ENCODE measurements at places on chromosomes 6 and 20.

DNA sequence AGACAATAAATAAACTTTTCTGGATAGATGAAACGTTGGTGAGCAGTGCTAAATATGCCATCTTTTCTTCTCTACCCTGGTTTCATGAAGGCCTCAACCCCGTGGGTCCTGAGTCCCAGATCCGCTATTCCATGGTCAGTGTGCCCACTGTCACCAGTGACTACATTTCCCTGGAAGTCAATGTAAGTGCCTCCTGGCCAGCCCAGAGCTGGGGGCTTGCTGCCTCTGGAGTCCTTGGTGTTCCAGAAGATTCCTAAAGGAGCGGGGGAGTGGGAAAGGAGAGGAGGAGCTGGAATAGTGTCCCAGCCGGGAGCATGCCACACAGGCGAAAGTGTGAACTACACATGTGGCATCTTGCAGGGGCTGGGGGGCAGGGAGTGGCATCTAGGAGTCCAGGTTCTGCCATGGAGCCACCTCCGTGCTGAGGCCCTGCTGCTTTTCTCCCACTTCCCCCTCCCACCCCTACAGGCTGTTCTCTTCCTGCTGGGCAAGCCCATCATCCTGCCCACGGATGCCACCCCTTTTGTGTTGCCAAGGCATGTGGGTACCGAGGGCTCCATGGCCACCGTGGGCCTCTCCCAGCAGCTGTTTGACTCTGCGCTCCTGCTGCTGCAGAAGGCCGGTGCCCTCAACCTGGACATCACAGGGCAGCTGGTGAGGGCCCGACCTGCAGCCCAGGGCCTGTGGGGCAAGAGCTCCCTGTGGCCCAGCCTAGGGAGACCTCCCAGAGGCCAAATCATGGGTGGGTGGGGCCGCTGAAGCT lies 10.8 kb downstream of the BPIFB2 start:
- DNase-seq, result no peak

- DNase-seq, result no peak
Observed at GRCh38 chr6:143401636-143402370, 48.7 kb downstream of the ADAT2 start.

GRCh38 chr6:23983735-23984134 lies 142.3 kb upstream of the NRSN1 start:
- DNase-seq, result no peak

- no peak for DNase-seq
Observed at GRCh38 chr6:161424421-161424820, 150.6 kb upstream of the AGPAT4 start.

DNA sequence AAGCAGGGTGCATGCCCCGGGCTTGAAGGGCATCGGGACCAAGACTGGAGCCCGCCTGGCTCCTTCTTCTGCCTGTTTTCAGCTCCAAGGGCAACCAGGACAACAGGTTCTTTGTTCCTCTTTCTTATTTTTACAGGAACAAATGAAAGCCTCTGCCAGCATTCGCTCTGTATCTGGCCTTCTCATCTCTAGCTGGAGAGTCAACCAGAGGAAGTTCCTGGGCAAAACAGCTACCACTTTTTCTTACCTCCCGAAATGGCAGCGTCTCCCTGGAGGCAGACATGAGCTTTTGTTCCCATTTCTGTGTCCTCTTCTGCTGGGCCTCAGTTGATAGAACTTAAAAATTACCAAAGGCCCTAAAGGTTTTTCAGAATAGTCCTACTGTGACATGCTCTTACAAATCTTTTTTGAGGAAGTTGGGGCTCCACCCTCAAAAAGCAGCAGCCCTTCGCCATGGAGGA lies 74.1 kb upstream of the NAA20 start:
- DNase-seq, result peak; percentile 56

DNA sequence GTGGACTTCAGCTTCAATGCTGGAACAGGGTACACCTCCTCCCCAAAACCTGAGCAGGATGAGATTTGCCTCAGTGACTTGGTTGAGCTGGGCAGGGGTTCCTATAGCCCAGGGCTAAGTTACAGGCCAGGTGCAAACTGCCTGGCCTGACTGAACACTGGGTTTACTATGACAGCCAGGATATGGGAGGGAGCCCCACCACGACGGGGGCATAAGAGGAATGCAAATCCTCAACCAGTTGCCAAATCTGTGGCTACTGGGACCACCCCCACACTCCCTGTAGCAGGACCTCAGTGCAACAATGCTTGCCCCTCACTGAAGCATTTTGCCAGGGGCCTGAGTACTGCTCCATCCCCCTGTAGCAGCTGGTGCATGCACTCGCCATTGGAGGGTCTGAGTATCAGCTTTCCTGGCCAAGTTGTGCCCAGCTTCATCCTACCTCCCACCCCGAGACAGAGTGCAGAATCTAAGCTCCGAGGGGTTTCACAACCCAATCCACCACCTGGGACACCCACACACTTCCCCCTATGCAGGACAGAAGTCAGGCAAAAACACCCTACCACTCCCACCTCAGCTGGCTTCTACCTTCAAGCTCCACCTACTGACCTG lies 27.6 kb downstream of the TREML4 start:
- DNase-seq, result no peak

- DNase-seq, result no peak
Observed at GRCh38 chr6:155448668-155449449, 6.8 kb downstream of the NOX3 start.

DNA sequence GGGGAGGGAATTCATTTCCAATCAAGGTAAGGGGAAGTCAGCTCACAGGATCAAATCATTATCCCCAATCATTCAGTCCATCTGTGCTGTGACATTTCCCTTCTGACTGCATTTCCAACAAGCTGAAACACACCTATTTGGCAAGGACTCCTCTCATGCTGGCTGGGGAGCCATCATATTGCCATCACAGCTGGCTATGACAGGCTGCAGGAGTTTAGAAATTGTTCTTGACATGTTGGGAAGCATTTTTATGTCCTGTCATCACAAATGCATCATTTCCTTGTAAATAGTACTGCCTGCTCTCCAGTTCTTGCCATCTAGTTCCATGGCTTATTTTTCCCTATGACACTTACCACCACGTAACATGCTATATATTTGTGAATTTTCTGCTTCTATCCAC lies 113.9 kb upstream of the TMEM170B start:
- DNase-seq, result no peak

- DNase-seq, result no peak
Observed at GRCh38 chr6:161244725-161245124, 29.1 kb downstream of the AGPAT4 start.

DNA sequence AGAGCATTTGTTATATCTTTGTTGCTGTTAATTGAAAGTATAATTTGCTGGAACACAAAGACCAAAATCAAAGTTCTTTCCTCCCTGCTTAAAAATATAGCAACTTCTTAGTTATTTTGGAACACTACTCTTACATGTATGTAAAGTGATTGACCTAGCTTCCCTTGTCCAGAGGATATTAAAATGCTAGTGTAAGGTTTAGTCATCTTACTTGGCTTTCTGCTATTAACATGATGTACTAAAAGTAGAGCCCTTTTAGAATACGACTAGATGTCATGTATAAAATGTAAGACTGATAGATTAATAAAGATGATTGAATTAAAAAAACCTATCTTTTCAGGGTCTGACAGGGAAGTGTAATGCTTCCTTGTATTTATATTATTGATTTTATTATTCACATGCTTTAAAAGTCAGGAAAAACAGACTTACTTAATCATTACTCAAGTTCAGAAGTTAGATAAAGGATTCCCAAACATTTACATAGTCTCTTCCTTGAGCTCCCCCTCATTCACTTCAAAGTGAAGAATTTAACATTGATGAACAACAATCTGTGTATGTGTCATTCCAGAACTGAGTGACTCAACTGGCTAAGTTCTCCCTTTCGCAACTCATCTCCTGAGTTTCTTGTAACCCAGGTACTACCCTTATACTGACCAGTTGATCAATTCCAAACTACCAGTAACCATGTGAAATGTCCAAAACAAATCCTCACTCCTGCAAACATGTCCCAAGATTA lies 50.9 kb downstream of the BTBD9 start:
- DNase-seq, result no peak

DNA sequence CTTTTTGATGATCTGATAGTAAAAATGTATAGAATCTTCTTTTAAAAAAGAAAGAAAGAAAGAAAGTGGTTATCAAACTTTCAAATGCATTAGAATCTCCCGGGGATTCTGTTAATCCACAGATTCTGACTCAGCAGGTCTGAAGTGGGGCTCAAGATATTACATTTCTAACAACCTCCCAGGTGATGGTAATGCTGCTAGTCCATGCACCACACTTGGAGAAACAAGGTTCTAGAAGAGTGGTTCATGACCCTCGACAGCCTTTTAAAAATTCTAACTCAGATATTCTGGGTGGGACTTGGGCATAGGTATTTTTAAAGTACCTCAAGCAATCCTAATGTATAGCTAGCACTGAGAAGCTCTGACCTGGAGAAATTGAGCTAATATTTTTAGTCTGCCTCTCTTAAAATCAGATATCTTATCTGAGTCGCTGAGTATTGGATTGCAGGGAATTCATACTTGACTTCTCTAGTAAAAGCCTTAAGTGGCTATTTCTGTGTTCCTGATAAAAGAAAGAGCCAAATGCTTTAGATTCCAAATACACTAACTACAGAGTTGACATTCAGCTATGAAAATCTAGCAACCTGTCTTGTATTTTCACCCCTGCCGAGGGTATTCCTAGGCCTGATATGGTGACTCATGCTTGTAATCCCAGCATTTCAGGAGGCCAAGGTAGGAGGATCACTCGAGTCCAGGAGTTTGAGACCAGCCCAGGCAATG lies 252.4 kb downstream of the PHACTR1 start:
- DNase-seq, result no peak

DNA sequence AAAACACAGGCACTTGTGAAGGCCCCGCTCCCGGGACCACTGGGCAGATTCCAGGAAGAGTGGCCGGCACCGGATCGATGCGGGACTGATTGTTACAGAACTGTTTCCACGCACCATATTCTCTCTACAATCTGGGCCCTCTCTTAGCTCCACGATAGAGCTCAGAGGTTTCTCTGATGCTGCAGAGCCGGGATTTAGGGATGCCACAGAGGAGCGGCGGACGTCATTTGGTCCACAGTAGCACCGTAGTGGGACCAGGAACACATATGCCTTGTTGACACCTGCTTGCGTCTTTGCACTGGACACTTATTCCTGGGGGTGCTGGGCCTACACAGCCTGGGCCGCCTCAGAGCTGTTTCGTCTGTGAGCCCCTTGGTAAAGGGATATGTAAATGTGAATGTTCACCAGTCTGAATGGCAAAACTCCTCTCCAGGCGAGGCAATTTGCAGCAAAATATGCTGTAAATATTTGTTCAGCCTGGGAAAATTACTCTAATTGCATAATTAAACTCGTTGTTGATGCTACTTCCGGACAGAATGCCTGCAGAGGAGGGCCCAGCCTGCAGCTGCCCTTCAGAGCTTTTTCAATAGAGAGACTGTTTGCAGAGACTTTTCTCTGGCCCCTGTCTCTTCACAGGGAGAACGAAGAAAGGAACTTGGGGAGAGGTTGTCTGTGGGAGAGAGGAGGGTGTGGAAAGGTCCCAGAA lies 9.4 kb downstream of the PCK1 start:
- DNase-seq, result no peak

DNA sequence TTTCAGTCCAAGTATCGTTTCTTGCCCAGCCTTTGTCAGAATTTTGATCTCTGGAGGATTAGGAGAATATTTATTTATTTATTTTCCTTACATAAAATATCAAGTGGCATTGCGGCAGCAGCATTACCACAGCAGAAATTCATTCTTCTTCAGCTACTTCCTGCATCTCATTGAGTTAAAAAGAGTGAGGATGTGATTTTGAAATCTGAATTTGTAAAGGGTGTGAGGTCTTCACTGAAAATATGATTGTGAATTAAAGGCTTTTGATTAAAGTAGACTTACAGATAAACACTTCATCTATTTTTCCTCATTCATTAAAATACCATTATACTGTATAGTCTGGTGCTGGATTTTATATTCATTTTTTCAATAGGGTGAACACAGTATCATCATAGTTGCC lies 328.4 kb downstream of the PRL start:
- DNase-seq, result no peak

- DNase-seq, result no peak
Observed at GRCh38 chr20:9109566-9109965, 40.7 kb downstream of the PLCB4 start.

DNA sequence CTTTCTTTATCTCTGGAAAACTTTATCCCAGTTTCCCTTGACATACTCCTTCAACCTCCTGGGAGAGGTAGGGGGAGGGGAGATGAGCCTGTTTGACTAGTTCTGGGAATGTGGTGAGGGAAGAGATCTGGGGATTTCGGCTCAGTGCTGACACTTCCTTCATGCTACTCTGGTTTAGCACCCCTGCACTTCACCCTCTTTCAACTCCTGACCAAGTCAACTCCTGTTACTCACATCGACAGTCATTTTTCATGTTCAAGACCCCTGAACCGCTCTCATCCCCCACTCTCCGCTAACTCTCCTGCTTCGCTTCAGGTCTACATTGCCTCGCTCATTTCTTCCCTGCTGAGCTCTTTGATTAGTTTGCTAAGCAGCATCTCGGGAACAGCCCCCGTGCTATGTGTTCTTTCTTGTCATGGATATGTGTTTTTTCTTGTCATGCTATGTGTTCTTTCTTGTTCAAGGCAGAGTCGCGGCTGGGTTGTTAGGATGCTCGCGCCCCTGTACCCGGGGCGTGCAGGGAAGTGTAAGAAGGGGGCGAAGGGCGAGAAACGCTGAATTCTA lies 16.6 kb upstream of the TRIM27 start:
- peak; percentile 80 for DNase-seq

DNA sequence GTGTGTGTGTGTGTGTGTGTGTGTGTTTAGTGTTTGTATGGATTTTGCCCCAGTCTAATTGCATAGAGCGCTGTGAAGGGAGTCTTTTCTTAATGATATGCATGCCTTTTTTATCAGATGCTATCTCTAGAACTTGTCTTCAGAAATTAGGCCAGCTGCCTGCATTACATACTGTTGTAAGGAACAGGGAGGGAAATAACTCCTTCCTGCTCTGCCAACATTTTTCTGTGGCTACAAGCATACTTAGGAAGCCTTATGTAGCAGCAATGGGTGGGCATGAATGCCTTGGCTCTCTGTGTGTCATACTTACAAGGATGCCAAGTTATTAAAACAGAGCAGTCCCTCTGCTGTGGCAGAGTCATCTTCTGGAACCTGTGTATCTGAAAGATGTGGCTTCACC lies 8.0 kb upstream of the COL21A1 start:
- no peak for DNase-seq
